ENCODE measurements at places on chromosomes 5 and 9.

GRCh38 chr5:48192-48591 is 43.8 kb upstream of the PLEKHG4B start:
- DNase-seq, result no peak

DNA sequence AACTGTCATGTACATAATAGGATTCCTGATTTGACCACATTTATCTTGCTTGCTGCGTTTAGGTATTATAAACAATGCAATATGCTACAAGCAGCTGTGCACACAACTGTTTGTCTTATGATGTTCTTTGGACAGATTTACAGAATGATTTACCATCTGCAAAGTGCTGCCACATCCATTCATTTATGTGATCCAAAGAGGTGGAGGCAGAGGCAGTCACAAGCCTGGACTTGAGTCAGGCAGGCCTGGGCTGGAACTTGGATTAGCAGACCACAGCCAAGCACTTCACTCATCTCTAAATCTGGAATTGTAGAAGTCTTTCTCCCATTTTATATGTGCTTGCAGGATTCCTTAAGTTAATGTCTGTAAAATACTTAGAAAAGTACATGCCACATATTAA is 149.0 kb downstream of the INSYN2B start:
- DNase-seq, result no peak

GRCh38 chr5:96687812-96688453 is 25.8 kb downstream of the CAST start:
- no peak for DNase-seq

GRCh38 chr5:67808340-67808739 is 407.2 kb upstream of the PIK3R1 start:
- DNase-seq, result no peak

DNA sequence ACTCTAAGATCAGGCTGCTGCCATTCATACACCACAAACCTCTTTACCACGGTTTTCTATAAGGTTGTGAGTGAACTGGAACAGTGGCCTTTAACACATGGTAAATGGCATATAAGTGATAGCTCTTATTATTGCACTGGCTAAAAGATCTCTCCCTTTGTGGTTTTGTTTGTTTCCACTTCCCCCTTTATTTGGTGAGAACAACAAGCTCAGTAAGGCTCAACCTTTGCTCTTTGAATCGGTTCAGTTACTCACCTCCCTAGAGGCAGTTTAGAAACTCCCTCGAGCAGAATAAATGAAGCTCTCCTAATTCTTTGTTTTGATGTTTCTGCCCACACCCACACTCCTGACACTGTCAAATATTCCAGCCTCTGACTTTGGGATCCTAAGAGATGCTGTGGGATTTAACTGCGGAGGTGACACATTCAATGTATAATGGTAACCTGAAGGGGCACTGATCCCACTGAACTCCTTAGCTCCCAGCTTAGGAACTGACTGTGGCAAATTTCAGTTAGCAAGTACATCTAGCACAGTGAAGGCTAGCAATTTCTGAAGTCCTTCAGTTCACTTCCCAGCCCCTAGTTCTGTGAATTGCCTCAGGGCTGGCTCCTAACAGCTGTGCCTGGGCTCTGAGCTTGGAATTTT is 22.5 kb upstream of the RAD23B start:
- no peak for DNase-seq

DNA sequence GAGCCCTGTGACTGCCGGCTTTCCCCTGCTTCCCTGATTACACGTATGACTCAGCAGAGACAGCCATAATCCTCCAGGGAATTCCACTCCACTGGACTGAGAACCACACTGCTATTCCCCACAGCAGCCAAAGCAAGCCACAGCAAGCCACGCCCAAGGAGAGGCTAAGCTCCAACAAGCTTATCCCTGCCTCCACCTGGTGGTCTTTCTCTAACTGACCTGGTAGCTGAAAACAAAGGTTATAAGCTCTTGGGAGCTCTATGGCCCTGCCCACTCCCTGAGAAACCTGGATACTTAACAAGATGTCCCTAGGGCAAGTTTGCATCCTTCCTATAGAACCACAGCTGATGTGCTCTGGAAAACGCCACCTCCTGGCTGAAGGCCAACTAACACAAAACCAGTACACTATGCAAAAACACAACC is 613.7 kb upstream of the CDH18 start:
- no peak for DNase-seq

- no peak for DNase-seq
Measured at GRCh38 chr5:35186749-35187148, 43.5 kb downstream of the PRLR start.

GRCh38 chr5:2841208-2841607 is 89.7 kb upstream of the IRX2 start:
- DNase-seq, result no peak

- no peak for DNase-seq
Measured at GRCh38 chr9:130041648-130042405, 1.2 kb downstream of the FNBP1 start.

DNA sequence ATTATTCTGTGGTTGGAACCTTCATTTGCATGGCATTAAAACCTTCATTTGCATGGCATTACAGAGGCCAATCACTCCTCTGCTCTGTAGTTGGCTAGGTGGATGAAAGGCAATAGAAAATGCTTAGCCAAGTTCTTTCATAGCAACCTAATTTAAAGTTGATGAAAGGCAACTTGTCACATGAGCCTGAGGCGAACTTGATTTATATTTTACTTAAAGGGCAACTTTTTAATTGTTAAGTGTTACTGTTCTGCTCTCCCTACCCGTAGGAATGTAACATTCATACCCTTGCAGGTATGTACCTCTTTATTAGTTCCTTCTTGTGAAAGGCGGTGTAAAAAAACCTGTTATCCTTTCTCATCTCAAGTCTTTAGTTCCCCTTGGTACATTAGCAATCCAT is 7.9 kb upstream of the ERMP1 start:
- no peak for DNase-seq

- no peak for DNase-seq
Measured at GRCh38 chr5:58444805-58445204, 15.1 kb downstream of the PLK2 start.

DNA sequence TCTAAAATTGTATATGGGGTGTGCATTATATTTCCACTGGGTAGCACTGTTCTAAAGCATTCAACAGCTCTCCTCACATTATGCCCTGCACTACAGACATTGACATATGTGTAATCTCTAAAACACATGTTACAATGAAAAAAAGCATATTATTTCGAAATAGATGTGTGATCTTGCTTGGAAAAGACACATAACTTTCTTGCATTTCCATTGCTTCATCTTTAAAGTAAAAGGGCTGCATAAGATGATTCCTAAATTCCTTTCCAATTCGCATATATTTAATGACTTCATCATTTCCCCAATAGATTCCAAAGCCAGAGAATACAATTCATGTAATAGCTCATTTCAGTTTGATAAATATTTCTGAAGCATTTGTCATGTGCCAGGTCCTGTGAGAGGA is 566.9 kb downstream of the PDE4D start:
- DNase-seq, result no peak

DNA sequence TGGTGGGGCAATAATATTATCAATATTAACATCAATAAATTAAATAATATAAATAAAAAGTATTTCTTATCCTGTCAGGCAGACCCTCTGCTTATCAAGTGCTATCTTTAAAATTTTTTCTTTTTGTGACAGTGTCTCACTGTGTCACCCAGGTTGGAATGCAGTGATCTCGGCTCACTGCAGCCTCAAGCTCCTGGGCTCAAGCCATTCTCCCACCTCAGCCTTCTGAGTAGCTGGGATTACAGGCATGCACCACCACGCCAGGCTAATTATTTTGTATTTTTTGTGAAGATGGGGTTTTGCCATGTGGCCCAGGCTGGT is 53.2 kb downstream of the NDST1 start:
- no peak for DNase-seq

DNA sequence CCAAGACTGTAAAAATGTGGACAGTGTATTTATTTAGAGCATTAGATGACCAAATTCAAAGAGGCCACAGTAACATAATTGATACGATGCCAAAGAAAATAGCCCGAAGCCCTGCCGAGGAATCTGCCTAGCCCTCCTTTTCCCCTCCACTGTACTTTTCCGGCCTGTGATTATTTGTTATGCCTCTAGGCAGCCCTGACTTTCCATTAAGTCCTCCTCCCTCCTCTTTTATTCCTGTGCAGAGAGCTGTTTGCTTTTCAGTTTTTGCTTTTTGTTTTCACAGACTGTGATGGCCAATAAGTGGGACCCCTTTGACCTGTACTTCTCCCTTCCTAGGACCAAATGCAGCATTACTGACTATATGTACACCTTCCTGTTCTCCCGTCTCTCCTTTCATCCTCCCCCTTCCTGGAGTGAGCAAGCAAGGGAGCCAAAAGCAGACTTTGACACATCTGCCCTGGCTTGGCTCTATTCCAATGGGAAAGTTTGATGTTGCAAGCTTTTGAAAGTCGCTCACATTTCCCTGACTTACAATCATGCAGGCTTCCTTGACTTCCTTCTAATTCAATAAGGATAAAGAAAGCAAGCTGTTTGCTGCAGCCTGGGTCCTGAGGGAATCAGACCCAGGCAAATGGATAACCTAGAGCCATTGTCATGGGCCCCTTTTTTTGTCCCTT is 76.1 kb downstream of the NREP start:
- DNase-seq, result no peak
